ENCODE measurements at places on chromosomes 3 and 15. TPM values are rescaled to one million over a fixed set of nuclear protein-coding genes. Genes with fewer than 3 reads are reported as not detected.

GRCh38 chr3:120357807-120358206 is 8.7 kb upstream of the LRRC58 start:
- no peak overlapping the region for H3K4me3 ChIP-seq
- H3K27me3 ChIP-seq: peaks cover 3% of the 10 kb centered on the region
- no peaks in the 10 kb centered on the region for H3K36me3 ChIP-seq

DNA sequence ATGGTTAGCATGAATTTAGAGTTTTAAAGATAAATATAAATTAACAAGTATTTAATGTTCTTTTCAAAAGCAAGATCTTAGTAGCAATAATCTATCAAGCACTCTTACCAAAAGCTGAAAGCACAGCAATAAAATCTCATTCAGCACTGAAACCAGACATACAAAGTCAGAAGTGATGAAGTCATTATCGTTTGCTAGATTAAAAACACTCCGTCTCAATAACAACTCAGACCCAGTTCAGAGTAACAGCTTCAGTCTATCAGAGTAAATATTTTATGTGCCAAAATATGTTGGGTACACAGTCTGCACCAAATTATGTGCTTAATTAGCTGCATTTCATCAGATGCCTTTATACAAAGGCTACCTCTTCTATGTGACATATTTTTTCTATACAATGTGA is 41.6 kb downstream of the CPA3 start:
- H3K27ac ChIP-seq: no peak overlapping the region
- H3K36me3 ChIP-seq: no peaks in the 10 kb centered on the region
- no peaks in the 10 kb centered on the region for H3K4me1 ChIP-seq
- no peak overlapping the region for H3K4me3 ChIP-seq
- peaks cover 41% of the 10 kb centered on the region for H3K27me3 ChIP-seq

DNA sequence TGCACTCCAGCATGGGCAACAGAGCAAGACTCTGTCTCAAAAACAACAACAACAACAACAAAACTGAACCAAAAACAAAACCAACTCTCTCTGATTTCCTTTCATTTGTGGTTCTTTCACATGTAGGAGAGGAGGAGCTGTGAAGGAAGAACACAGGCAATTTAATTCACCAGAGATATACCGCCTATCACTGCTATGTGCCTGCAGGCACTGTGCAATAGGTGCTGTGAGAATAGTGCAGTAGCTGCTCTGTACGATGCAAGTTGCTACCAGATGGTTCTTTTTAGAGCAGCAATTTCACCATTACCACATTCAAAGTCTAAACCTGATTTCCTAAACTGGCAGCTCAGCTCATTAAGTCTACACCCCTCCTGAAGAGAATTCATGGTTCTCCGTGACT is 11.3 kb upstream of the PROK2 start:
- ATAC-seq: no peak
- H3K27ac ChIP-seq: no peak overlapping the region
- H3K36me3 ChIP-seq: no peaks in the 10 kb centered on the region
- H3K27me3 ChIP-seq: peaks cover 13% of the 10 kb centered on the region

DNA sequence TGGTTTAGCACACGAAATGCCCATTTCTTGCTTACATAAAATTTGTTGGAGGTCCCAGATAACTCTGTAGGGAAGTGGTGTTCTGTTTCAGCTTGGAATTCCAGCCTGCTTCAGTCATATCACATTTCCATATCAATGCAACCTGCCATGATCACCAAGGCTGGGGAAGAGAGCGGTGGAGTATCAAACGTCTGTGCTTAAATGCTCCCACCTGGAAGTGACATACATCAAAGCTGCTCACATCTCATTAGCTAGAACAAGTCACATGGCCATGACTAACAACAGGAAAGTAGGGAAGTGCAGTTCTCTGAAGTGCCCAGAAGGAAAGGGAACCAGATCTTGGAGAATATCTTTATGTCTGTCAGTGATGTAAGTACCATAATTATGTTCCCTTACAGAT is 130.2 kb upstream of the CFAP20DC start:
- no peak overlapping the region for H3K27ac ChIP-seq
- no peak for ATAC-seq
- H3K4me1 ChIP-seq: no peaks in the 10 kb centered on the region
- peaks cover 22% of the 10 kb centered on the region for H3K27me3 ChIP-seq

- H3K27ac ChIP-seq: peak overlapping the region; percentile 2
- peaks cover 73% of the 10 kb centered on the region for H3K36me3 ChIP-seq
Measured at GRCh38 chr3:81742581-81742980, 18.9 kb downstream of the GBE1 start.

DNA sequence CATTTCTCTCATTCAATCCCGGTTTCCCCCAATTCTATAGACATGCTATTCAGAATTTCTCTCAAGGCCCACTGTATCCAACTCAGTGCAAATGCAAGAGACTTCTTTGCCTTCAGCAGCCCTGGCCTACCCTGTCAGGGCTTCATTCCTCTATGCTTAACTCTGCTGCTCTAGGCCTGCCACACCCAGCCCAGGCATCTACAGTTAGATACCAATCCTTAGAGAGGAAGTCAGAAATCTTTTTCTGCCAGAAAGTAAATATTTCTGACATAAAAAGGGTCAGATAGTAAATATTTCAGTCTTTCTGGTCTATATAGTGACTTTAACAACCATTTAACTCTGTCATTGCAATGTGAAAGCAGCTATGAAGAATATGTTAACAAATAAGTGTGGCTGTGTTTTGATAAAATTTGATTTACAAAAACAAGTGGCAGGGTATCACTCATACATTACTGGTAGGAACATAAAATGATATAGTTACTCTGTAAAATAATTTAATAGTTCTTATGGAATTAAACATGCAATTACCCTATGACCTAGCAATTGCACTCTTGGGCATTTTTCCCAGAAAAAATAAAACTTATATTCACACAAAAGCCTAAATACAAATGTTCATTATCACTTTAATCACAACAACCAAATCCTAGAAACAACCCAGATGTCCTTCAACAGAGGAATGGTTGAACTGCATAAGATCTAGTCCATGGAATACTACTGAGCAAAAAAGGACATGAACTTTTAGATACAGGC is 942.0 kb downstream of the SQOR start:
- H3K36me3 ChIP-seq: no peaks in the 10 kb centered on the region
- H3K4me3 ChIP-seq: no peak overlapping the region
- no peak for ATAC-seq
- no peaks in the 10 kb centered on the region for H3K4me1 ChIP-seq

GRCh38 chr3:194089357-194090177 is 46.4 kb upstream of the HES1 start:
- peak; percentile 98 for ATAC-seq
- H3K27ac ChIP-seq: peak overlapping the region; percentile 46
- H3K36me3 ChIP-seq: no peaks in the 10 kb centered on the region
- H3K4me1 ChIP-seq: no peaks in the 10 kb centered on the region
- H3K27me3 ChIP-seq: peaks cover 8% of the 10 kb centered on the region
- H3K4me3 ChIP-seq: peak overlapping the region; percentile 41

DNA sequence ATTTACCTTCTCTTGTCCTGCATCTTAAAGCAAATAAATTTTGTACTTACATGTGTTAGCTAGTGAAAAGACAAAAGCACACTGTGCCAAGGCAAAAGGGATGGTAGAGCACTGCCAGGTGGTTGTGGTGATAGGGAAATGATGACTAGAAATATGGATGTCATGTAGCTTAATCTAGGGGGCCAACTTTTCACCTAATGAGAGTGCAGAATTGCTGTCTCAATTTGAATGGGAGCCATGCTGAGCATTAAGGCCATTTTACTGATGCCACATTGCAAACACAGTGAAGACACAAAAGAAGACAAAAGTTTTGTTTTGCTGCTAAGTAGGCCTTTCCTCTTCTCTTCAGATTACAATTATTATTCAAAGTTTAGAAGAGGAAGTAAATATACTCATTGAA is 274.7 kb downstream of the PDCD6IP start:
- peaks cover 7% of the 10 kb centered on the region for H3K27me3 ChIP-seq
- H3K4me3 ChIP-seq: no peak overlapping the region
- no peak overlapping the region for H3K27ac ChIP-seq

DNA sequence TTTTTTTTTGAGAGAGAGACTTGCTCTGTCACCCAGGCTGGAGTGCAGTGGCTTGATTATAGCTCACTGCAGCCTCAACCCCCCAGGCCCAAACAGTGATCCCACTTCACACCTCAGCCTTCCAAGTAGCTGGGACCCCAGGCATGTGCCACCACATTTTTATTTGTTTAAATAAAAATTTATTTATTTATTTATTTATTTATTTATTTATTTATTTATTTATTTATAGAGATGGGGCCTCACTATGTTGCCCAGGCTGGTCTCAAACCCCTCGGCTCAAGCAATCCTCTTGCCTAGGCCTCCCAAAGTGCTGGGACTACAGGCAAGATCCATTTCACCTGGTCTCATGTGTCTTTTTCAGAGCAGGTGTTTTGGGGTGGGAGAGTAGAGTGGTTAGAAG is 15.5 kb downstream of the CAPN3 start:
- H3K27me3 ChIP-seq: no peaks in the 10 kb centered on the region
- H3K27ac ChIP-seq: no peak overlapping the region
- no peaks in the 10 kb centered on the region for H3K36me3 ChIP-seq

The CFAP100 gene
- not detected for total RNA-seq

The RBSN gene
- 15.9 TPM for total RNA-seq

The SAMD7 gene
- not detected for total RNA-seq

The ADGRG7 gene
- total RNA-seq: not detected

The ZMYND10 gene
- 10.9 TPM for total RNA-seq

The CDHR4 gene
- total RNA-seq: 0.40 TPM

The ITGA11 gene
- total RNA-seq: 13.1 TPM

The UPK1B gene
- total RNA-seq: 1.2 TPM

The GOLGA8T gene
- total RNA-seq: not detected

The RBPMS2 gene
- not detected for total RNA-seq

The DLL4 gene
- not detected for total RNA-seq

The SLC51A gene
- not detected for total RNA-seq

Data from activated T-helper 17 cell treated with anti-CD3 and anti-CD28 coated beads, Interleukin-2, amount 50 U/mL, for 72 hours (primary cell).